ENCODE measurements at places on chromosomes 4 and X.

- DNase-seq, result peak; percentile 39
Measured at GRCh38 chrX:49059681-49060085, 884 bp downstream of the CCDC120 start.

DNA sequence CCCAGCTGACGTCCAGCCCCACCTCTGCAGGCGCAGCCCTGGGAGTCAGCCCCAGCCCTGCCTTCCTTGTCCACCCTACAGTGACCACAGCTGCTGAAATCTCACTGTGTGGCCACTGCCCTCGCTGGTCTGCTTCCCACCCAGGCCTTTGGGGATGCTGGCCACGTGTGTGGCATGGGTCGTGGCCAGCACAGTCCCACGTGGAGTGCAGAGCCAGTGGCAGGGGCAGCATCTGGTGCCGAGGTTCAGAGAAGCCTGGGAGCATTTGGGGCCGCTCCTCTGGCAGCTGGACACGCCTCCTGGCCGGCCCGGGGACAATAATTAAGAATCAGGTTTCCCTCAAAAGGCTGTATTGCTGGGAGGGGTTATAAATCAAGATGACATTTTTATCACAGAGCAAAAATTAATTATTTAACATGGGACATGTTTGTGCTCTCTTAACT lies 92.1 kb downstream of the HMX1 start:
- DNase-seq, result no peak

GRCh38 chr4:139753686-139754085 lies 88.1 kb downstream of the MGST2 start:
- DNase-seq, result peak; percentile 45

- DNase-seq, result peak; percentile 52
Measured at GRCh38 chr4:77600521-77601451, 4.8 kb upstream of the CXCL13 start.

DNA sequence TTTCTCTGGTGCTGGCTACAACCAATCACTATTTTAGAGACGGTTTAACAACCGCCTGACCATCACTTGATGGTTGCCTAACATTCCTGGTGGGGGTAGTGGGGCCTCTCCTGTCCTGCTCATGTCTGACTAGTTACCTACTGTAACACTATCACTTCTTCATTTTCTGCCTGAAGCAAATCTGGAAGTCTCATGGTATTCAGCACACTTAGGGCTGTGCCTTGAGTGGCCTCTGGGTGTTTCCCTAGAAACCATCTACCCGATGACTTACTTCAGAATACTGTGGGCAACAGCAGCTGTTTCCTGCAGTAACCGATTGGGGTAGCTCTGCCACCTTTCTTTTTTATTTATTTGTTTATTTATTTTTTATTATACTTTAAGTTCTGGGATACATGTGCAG lies 880.1 kb upstream of the INTU start:
- DNase-seq, result no peak

- DNase-seq, result no peak
Measured at GRCh38 chr4:183202523-183202922, 103.5 kb downstream of the WWC2 start.

DNA sequence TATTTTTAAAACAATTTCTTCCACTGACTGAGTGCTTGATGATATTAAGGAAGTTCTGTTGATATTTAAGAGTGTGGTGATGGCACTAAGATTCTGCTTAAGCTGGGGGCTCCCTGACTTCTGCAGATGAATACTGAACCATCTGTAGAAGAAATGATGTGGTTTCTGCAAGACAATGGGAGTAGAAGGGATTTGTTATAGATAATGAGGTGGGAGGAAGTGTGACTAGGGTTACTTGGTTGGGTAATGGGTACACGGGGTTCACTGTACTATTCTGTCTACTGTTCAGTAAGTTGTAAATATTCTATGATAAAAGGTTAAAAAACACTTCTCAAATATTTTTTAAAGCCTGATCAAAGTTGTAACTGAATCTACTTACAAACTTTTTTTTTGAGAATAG lies 60.9 kb upstream of the TXK start:
- DNase-seq, result no peak

DNA sequence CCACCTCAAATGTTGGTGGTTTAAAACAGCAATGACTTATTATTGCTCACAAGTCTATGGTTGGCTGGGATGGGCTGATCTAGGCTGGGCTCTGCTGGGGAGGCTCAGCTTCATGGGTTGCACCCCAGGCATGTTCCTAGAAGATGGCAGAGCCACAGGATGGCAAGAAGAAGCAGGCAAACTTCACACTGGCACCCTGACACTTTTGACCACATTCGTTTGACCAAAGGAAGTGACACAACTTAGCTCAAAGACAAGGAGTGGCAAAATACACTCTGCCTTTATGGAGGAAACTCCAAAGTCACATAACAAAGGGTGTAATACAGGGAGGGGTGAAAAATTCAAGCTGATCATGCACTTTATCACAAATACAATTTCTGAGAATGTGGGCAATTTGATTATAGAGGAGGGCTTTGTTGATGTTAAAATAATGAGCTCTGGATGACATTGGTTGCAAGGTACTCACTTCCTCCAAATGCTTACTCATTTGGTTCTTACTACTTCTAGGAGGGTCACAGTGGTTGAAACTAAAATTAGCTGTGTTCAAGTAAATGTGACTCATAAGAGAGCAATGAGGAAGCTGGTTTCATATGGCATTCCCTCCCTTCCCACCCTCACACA lies 249.2 kb upstream of the RPS6KA3 start:
- DNase-seq, result peak; percentile 98

GRCh38 chr4:89356086-89356485 lies 48.5 kb upstream of the GPRIN3 start:
- DNase-seq, result no peak

DNA sequence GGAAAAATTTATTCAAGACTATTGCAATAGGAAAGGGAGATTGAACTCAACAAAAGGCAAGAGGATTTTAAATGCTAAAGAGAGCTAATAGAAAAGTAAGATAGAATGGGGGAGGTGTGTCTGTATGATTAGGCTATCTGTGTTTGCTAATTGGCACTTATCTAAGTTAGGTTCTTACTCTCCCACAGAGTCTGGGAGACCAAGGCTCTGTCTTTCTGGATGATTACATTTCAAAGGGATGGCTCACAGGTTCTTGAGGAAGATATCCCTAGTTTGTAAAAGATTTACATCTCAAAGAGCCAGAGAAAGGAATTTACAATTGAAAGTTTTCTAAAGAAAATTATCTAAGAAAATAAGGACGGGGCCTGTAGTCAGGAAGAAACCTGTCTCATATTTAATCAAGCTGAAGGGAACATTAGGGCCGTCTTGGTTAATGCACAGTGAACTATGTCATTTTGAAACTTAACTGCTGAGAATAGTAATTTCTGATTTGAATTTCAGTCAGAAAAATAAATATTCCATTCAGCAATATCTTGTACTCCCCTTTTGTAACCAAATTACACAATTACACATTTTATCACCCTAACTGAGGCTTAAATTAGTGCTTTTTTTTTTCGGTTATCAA lies 75.8 kb downstream of the MAGEB10 start:
- DNase-seq, result peak; percentile 6

DNA sequence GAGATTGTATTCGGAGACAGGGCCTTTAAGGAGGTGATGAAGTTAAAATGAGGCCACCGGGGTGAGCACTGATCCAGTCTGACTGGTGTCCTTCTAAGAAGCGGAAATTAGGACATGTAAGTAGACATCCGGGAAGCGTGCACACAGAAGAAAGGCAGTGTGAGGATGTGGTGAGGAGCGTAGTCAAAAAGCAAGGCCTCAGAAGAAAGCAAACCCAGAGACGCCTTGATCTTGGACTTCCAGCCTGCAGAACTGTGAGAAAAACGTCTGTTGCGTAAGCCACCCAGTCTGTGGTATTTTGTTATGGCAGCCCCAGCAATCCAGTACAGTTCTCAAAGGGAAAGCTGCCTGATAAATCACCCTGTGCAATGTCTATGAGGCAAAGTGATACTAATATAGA lies 153.5 kb downstream of the KCNIP4 start:
- DNase-seq, result no peak

GRCh38 chr4:171235521-171235920 lies 577.7 kb upstream of the GALNTL6 start:
- DNase-seq, result no peak

GRCh38 chr4:20901851-20902250 lies 201.6 kb downstream of the PACRGL start:
- peak; percentile 41 for DNase-seq
